ELF-1 (cell line): ENCODE measurements at places on chromosomes 2 and 18.

DNA sequence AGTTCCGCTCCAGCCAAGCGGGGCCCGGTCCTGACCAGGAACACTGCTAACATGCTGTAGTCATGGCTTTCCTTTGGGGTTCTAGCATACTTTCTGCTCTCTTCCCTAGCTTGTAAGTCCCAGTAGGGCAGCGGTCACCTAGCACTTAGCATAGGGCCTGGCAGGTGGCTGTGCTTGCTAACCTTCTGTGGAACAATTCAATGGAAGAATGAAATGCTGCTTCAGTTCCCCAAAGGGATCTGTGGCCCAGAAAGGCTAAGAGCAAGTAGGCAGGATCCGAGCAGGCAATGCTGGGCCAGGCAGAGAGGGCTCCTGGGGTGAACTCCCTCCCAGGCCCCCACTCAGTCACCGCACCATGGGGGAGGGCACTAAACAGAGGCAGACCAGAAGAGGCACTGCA lies 266.8 kb downstream of the CELF4 start:
- no peak for DNase-seq

- DNase-seq, result no peak
These were observed 352.4 kb upstream of the PKDCC start for GRCh38 chr2:41695198-41696113.

- no peak for DNase-seq
These were observed 9.0 kb upstream of the HAAO start for GRCh38 chr2:42801381-42801780.

DNA sequence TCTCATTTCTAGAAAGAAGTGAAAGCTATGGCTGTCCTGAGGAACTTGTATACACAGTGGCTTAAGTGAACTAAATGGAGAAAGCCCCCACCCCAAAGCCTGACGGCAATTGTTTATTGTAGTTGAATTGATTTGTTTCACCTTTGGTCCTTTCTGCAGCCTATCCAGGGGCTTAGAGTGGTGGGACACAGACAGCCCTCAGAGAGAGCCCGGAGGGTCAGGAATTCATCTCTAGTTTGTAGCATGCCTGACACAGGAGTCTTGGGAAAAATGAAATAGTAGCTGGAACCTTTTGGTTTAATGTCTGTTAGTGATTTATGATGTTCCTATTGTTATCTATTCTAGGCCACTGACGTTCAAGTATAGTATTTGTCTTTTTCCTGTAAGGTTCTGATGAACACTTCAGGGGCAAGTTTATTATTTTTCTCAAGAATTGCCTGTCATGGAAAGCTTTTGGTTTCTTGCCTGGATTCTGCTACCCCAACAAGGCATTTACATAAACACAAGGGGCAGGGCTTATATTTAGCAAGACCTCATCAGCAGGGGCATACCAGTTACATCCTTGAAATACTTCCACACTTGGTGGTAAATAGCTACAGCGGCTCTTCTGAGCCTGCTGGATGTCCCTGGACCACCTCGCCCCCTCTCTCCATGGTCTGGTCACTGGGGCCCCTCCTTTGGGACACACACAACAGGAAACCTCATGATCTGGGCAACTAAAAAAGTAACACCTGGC lies 44.4 kb downstream of the KCNE4 start:
- no peak for DNase-seq

DNA sequence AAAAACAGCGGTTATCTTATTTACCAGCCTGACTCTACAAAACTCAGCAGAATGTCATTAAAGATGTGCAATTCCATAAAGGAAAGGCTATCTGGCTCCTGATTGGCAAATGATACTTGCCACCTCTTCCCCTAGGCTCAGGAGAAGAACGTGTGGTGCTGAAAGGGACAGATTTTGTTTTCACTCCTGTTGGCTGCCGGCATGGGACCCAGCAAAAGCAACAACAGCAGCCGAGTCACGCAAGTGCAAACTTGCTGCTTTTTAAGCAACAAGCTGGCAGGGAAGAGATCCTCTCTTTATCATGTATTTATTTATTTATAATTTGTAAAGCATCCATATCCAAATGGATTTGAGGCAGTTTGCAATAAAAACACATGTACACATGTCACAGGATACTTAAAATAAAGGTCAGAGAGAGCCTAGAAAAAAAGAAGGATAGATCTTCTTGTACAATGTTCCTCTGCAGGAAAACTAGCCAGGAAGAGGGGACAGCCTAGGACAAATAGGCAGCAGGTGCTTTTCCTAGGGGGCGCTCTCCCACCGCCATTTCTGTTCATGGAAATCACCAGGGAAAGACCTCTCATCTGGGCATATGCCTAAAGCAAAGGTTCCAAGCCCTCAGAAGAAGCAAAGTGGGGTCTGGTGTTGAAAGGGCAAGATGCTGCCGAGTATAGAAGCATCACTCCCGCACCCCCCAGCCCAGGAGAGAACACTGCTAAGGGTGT lies 799.3 kb downstream of the BCL11A start:
- DNase-seq, result peak; percentile 18

GRCh38 chr18:25192065-25192464 lies 159.9 kb downstream of the ZNF521 start:
- no peak for DNase-seq

DNA sequence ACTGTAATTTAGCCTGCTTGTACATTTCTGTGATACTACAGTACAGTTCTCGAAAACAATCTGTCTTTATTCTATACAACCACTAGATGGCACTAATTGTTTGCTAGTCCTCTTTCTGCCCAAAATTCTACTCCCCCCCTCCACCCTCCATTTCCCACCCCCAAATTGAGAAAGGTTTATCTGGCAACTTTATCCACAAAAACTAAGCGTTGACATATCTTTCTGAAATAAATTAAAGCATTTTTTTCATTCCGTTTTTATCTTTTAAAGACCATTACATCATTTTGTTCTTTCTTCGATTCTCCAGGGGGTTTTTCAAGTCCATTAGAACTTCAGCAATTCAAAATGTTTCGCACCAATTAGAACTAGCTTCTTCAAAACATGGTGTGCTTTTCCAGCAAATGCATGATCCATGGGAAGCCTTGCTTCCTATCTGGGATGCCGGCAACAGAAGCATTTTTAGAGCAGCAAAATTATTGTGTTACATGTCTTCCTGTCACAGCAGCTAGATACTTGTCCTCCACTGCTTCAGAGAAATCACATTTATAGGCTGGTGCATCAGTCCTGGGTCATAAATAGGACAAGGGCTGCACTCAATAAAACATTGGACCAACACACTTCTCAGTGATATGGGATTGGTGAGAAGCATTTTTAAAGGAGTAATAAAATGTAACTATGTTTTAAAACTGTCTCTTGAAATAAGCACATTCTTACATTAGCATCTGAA lies 241.3 kb downstream of the PAX3 start:
- no peak for DNase-seq

DNA sequence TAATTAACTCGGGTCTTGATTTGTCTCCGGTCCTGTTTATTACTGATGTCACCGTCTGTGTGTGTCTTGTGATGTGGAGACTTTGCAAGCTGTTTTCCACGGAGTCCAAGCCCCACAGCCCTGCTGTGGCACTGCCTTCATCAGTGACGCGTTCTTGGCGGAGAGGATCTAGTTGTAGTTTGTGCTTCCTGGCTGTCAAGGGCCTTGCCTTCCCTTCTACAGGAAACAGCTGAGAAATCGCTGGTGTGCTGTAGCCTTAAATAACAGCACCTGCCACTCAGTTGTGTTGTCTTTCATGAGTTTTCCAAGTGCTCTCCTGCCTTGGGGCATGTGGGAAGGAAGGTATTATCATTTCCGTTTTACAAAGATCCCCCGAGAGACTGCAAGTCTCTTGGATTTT lies 26.3 kb downstream of the CTIF start:
- DNase-seq, result no peak

DNA sequence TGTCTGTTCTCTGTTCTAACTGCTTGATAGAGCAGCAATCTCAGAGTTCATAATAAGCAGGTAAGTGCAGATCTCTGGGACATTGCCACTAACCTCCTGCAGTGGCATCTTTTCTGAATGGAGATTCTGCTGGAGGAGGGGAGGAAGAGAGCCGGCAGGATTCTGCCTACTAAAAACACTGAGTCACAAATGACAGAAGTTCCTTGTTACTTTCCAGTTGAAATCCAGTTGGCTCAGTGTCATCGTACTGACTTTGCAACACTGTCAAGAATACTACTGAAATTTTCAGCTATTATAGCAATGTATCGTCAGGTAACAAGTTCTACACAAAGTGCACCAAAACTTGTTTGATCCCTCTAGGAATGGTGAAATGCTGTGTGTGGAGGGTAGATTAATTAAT lies 79.6 kb upstream of the ST6GAL2 start:
- DNase-seq, result no peak

DNA sequence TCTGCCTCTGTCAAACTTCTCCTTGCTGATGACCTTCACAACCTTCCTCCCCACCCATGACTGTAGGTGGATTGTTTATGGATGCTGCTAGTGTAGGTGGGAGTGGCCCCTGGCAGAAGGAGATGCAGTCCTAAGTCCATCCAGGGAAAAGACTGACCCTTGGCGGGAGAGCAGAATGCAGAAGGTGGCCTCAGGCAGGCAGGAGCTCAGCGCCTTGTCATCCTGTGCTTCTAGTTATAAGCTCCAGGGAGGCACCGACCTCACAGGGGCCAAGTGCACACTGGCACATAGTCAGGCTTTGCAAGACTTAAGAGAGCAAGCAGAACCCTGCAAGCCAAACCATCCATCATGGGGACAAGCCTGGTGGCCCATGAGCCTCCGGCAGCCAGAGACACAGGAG lies 74.4 kb downstream of the CAPN13 start:
- DNase-seq, result no peak

DNA sequence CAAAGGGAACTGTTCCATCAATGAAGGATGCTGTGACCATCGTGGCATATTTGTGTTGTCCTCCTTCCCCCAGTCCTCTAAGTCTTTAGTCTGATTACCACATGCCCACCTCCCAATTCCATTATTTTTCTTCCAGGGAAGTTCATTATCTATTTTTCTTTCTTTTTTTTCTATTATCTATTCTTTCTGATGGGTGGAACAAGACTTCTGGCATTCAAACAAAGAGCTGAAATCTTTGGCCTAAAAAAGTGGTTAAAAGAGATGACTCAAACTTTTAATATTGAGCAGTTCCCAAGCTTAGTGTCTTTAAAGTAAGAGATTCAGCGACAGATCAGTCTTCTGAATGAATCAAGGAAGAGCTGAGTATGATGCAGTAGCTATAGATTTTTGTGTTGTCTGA lies 66.6 kb downstream of the DIS3L2 start:
- DNase-seq, result no peak

DNA sequence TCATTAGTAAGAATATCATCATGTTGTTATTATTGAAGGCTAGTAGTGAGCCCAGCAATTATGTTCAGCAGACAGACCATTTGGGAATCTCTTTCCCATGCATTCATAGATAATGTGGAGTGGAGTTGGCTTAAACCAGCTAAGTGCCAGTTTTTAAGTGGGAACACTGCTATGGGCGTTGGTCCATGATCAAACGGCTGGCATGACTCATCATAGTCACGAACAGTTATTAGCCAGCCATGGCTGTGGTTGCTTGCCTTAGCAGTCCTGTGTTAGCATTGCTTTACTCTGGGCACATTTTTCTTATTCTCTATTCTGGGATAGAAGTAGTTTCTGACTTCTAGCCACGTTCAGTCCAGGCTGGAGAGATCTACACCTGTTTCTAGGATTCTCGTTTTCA lies 17.7 kb downstream of the EIF4E2 start:
- DNase-seq, result no peak

DNA sequence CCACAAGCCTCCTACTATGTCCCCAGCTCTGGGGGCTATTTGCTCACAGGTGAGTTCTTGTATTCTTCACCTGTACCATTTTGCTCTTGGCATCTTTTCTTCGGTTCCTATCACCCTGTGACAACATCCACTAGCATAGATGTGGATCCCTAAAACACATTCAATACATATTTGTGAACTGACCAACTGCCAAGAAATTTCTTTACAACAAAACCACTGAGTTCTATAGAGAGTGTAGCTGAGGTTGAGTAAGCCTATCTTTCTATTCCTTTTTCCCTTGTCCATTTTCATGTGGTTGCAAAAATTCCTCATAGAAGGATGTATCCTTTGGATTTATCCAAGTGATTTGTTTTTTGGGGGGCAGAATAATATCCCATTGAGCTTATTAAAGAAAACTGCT lies 192.7 kb upstream of the ITGA4 start:
- no peak for DNase-seq

- DNase-seq, result peak; percentile 67
These were observed at the start of gene GYPC for GRCh38 chr2:126655500-126656430. TSS of gene GYPC (plus strand) at chr2:126656158. CDS start at chr2:126656264, 106 bp downstream.

- DNase-seq, result peak; percentile 53
These were observed 12.0 kb downstream of the ATP6V1B1 start for GRCh38 chr2:70947556-70948184.

DNA sequence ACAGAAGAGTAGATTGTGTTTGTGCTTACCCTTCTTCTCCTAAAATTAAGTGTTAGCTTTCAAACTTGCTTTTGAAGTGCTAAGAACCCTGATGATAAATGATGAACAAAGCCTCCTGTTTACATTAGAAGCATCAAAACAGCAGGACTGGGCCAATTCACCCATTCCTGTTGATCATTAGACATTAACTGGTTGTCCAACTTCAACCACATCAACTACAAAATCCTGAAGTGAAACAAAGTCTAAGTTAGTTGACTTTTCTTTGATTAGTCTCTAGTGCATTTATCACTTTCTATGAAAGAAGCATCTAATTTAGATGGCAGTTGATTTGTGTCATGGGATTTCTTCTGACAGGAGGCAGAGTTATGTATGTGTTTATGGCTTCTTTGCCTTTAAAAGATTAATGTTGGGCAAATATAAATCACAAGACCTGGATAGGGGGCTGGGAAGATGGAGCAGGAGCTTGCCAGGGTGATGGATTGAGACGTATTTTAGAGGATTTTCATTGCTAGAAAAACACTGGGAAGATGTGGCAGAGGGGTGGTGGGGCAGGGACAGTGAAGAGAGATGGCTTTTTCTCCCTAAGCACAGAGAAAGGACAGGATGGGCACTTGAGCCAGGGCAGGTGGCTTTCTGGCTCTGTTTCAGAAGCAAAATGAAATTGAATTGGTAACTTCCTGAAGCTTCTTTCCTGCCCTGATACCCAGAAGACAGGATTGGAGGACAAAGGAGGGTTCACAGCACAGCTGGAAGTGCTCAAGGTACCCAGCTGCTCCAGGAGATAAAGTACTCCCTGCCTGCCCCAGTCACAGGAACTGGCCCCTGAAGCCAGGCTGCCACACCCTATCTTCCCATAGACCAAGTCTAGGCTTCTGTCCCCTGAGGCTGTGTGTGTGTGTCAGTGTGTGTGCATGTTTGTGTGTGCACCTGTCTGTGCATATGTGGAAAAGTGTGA lies 20.5 kb downstream of the GYPC start:
- no peak for DNase-seq

DNA sequence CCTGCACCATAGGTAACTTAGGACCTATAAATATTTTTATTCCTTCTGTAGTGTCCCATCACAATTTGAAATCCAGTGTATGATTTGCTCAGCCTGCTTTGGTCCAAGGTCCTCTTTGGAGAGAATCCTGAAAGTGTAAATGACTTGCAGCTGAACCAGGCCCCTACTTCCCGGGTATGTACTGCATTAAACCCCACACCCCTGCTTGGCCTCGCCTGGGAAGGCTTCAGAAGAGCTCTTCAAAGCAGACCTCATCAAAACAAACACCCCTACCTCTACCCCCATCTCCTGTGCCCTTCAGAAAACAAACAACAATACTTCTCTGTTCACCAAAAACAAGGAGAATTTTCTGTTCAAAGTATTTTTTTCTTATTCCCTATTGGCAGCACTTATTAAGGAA lies 9.5 kb upstream of the SPTBN1 start:
- DNase-seq, result no peak
